ENCODE measurements at places on chromosomes 12 and 14.

DNA sequence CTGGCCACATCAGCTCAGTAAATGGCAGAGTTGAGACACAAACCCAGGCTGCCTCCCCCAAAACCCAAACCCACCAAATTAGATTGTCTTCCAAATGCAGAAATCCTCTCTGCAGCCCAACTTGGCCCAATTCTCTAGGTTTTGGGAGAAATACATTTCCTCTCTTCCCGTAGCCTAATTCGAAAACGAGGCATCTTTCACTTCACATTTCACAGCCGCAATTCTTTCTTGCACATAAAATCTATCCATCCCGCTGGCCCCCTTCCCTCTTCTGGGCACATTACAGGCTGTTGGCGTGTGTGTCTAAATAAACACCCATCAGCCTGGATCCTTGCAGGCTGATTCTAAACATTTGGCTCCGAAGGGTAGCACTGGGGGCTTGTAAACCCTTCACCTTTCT is 83.8 kb upstream of the VRK1 start:
- peaks cover 27% of the 10 kb centered on the region for H3K27me3 ChIP-seq
- no peak for ATAC-seq
- no peaks in the 10 kb centered on the region for H3K36me3 ChIP-seq
- no peak overlapping the region for H3K4me3 ChIP-seq
- H3K27ac ChIP-seq = no peak overlapping the region

GRCh38 chr14:20751963-20752562 is 6.4 kb downstream of the EDDM3A start:
- no peak for ATAC-seq
- no peak overlapping the region for H3K27ac ChIP-seq
- H3K36me3 ChIP-seq = peaks cover 6% of the 10 kb centered on the region
- H3K4me3 ChIP-seq = no peak overlapping the region
- peaks cover 4% of the 10 kb centered on the region for H3K4me1 ChIP-seq

DNA sequence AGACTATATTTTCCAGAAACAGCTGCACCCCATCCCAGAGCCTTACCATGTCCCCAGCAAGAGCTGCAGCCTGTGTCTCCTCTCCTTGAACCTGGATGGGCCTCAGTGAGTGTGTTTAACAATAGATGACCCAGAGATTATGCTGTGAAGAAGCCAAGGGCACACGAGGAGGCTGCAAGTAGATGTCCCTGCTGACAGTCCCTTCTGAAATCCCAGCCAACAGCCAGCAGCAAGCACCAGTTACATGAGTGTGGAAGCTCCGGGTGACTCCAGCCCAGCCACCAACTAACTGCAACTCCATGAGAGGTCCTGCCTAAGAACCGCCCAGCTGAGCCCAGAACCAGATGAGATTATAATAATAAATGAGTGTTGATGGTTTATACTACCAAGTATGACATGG is 191.7 kb downstream of the BCL11B start:
- H3K27me3 ChIP-seq = no peaks in the 10 kb centered on the region
- no peak overlapping the region for H3K4me3 ChIP-seq
- H3K36me3 ChIP-seq = no peaks in the 10 kb centered on the region
- H3K4me1 ChIP-seq = no peaks in the 10 kb centered on the region

DNA sequence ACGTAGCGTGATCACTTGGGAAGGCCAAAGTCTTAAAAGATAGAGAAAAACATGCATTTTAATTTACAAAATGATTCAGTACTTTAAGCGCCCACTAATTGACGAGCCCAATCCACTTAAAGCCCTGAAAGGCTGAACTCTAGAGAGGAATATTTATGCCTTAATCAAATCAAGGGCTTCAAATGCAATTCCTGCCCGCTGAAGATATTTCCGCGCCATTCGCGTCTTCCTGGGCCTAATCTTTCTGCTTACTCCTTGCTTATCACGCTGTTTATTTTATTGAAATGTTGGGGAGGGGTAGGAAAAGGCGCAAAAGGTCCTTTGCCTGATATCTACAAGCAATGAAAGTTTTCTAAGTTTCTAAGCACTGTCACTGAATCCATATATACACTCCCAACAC is 4.0 kb downstream of the TBX3 start:
- H3K27me3 ChIP-seq = peaks cover 63% of the 10 kb centered on the region
- no peaks in the 10 kb centered on the region for H3K36me3 ChIP-seq
- H3K4me1 ChIP-seq = peaks cover 16% of the 10 kb centered on the region
- H3K27ac ChIP-seq = no peak overlapping the region
- no peak overlapping the region for H3K4me3 ChIP-seq

- ATAC-seq = no peak
- no peaks in the 10 kb centered on the region for H3K4me1 ChIP-seq
- H3K27ac ChIP-seq = no peak overlapping the region
Observed at GRCh38 chr14:33229269-33229929, 290.7 kb downstream of the NPAS3 start.

- no peaks in the 10 kb centered on the region for H3K27me3 ChIP-seq
- H3K4me1 ChIP-seq = peaks cover 26% of the 10 kb centered on the region
- no peak overlapping the region for H3K4me3 ChIP-seq
Observed at GRCh38 chr12:122848471-122849351, 13.5 kb downstream of the HIP1R start.

GRCh38 chr12:470133-470532 is 10.4 kb downstream of the B4GALNT3 start:
- no peak overlapping the region for H3K4me3 ChIP-seq
- no peaks in the 10 kb centered on the region for H3K4me1 ChIP-seq
- H3K27me3 ChIP-seq = peaks cover 49% of the 10 kb centered on the region

DNA sequence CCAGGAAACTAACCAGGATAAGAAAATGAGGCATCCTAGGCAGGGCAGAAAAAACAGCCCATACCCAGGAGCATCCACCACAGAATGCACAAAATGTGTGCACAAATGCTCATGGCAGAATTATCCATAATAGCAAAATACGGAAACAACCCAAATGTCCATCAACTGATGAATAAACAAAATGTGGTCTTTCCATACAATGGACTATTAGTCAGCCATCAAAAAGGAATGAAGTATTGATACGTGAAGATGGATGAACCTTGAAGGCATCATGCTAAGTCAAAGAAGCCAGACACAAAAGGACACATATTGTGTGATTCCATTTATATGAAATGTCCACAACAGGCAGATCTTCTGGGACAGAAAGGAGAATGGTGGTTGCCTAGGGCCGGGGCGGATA is 19.1 kb downstream of the HRK start:
- H3K27me3 ChIP-seq = no peaks in the 10 kb centered on the region
- no peak for ATAC-seq
- peaks cover 53% of the 10 kb centered on the region for H3K4me1 ChIP-seq
- H3K4me3 ChIP-seq = no peak overlapping the region
- peak overlapping the region; percentile 62 for H3K27ac ChIP-seq

- no peak for ATAC-seq
- no peaks in the 10 kb centered on the region for H3K4me1 ChIP-seq
- H3K27me3 ChIP-seq = no peaks in the 10 kb centered on the region
Observed at GRCh38 chr12:3795066-3795465, 42.2 kb upstream of the CRACR2A start.

DNA sequence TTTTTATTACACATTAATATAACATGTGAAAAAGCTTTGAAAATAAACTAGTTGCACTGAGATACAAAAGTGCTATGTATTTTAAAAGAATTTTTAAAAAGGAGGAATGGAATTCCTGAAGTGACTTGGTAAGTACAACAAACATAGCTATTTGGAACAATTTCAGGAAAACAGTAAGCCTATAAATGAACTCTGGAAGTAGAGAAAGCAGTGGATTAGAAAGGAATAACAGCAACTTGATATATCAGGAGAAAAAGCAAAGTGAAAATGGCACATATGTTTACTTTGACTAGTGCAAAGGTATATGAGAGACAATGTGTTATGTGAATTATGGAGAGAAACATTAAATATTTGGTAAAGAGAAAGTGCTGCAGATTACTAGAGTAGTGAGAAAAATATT is 811.7 kb downstream of the C12orf50 start:
- H3K4me1 ChIP-seq = no peaks in the 10 kb centered on the region
- H3K36me3 ChIP-seq = no peaks in the 10 kb centered on the region
- no peak for ATAC-seq
- no peaks in the 10 kb centered on the region for H3K27me3 ChIP-seq
- no peak overlapping the region for H3K27ac ChIP-seq

GRCh38 chr12:132618683-132619043 is at the start of gene P2RX2:
P2RX2 (plus strand) TSS chr12:132618776; CDS start chr12:132618817, 41 bp downstream.
- no peak for ATAC-seq
- peaks cover 27% of the 10 kb centered on the region for H3K27me3 ChIP-seq
- H3K36me3 ChIP-seq = peaks cover 7% of the 10 kb centered on the region
- H3K4me1 ChIP-seq = peaks cover 25% of the 10 kb centered on the region
- H3K4me3 ChIP-seq = peak within 1 kb of the TSS; percentile 3

GRCh38 chr12:50103767-50104321 is at the start of gene GPD1:
GPD1 (plus strand) TSS chr12:50104008; CDS start chr12:50104051, 43 bp downstream.
- H3K27ac ChIP-seq = peak within 1 kb of the TSS; percentile 69
- ATAC-seq = no peak
- peaks cover 49% of the 10 kb centered on the region for H3K36me3 ChIP-seq
- peak within 1 kb of the TSS; percentile 2 for H3K4me3 ChIP-seq

DNA sequence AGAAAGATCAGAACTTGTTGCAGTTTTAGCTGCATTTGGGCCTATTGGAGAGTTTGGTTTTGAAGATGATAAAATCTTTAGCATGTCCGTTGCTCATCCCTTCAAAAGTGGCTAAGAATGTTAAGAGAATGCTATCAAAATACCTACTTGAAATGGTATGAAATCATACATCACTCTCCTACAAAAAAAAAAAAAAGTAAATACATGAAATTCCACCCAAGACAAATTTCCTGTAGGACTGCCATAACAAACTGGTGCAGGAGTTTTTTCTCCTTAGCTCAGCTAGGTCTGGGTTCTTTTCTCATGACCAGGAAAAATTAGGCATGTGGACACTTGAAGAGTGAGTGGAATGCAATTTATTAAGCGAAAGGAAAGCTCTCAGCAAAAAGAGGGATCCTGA is 15.9 kb upstream of the FAR2 start:
- no peak for ATAC-seq
- no peaks in the 10 kb centered on the region for H3K36me3 ChIP-seq
- H3K27ac ChIP-seq = no peak overlapping the region

GRCh38 chr12:85489194-85489593 is 209.2 kb downstream of the ALX1 start:
- no peak overlapping the region for H3K4me3 ChIP-seq
- H3K27ac ChIP-seq = no peak overlapping the region
- H3K36me3 ChIP-seq = peaks cover 5% of the 10 kb centered on the region
- ATAC-seq = no peak
- H3K27me3 ChIP-seq = no peaks in the 10 kb centered on the region

DNA sequence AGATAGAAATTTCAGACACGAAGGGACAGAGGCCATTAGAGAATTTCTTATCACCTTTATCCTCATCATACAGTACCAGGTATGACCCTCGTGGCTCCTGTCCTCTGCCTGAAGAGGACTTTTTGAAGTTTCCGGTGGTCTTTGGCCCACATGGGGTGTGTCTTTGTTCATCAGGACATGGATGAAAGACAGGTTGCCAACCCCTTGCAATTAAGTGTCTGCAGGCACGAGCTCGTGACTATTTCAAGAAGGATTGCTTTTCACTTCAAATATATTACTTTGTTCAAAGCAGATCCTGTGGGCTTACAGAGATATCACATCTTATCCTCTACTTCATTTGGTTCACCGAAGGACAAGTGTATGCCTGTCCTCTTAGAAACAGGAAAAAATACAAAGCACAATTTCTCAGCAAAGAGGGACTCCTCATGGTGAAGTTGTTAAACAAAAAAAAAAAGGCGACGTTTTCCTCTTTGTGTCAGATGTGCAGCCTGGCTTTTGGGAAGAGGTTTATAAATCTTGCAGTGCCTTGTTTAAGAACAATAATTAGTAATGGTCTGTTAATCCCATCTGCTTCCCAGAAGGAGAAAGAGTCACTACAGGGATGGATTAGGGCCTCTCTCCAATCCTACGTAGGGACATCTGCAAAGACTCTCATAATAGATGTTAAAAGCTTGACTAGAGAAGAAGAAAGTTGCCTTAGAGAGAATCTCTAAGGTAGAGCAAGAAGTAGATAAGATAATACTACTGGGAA is 13.5 kb upstream of the FAM234B start:
- no peak overlapping the region for H3K27ac ChIP-seq
- peaks cover 9% of the 10 kb centered on the region for H3K27me3 ChIP-seq
- no peaks in the 10 kb centered on the region for H3K36me3 ChIP-seq
- no peaks in the 10 kb centered on the region for H3K4me1 ChIP-seq

GRCh38 chr14:102493585-102493984 is 16.0 kb downstream of the ANKRD9 start:
- H3K27me3 ChIP-seq = no peaks in the 10 kb centered on the region
- no peak overlapping the region for H3K27ac ChIP-seq
- no peak overlapping the region for H3K4me3 ChIP-seq
- H3K36me3 ChIP-seq = peaks cover 9% of the 10 kb centered on the region
- H3K4me1 ChIP-seq = no peaks in the 10 kb centered on the region
- no peak for ATAC-seq

DNA sequence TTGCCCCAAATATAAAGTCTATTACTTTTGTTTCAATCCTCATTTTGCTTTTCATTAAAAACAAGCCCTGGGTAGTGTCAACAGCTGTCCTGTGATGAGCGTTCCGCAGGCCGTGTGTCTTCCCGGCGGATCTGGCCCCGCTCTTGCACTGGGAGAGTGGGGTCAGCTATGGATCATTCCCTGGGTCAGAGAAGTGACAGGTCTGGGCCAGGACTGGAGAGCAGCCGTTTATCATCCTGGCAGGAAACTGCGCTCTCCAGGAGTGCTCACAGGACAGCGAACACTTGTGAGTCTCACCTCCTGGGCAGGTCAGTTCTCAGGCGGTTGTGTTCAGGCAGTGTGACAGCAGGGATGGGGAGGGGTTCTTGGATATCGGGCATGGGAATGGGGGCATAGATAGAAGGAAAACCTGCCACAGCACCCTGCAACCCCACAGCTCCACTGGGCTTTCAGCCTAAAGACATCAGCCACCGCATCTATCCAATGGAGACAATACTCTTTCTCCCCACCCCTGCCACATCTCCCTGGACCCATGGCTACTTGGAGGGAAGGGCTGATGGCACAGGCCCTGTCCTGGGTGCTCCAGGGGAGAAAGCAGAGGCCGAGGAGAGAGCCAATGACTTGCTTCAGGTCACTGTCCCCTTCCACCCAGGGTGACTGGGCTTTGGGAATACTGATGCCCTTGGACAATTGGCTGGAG is 47.8 kb upstream of the CHGA start:
- no peaks in the 10 kb centered on the region for H3K4me1 ChIP-seq
- ATAC-seq = no peak
- H3K4me3 ChIP-seq = no peak overlapping the region
- H3K27ac ChIP-seq = no peak overlapping the region
- H3K36me3 ChIP-seq = no peaks in the 10 kb centered on the region

GRCh38 chr12:22103418-22103817 is 57.4 kb downstream of the CMAS start:
- H3K4me3 ChIP-seq = no peak overlapping the region
- ATAC-seq = no peak
- H3K27me3 ChIP-seq = no peaks in the 10 kb centered on the region
- H3K27ac ChIP-seq = no peak overlapping the region
- no peaks in the 10 kb centered on the region for H3K36me3 ChIP-seq

- no peak for ATAC-seq
- H3K4me1 ChIP-seq = no peaks in the 10 kb centered on the region
- H3K36me3 ChIP-seq = no peaks in the 10 kb centered on the region
- no peak overlapping the region for H3K27ac ChIP-seq
- no peak overlapping the region for H3K4me3 ChIP-seq
Observed at GRCh38 chr14:37241198-37241597, 43.5 kb downstream of the MIPOL1 start.
